ENCODE measurements at places on chromosomes 3 and 15. TPM values are rescaled to one million over a fixed set of nuclear protein-coding genes. Genes with fewer than 3 reads are reported as not detected.

NOX5 gene
- total RNA-seq: not detected

CACNA2D2 gene
- 0.10 TPM for total RNA-seq

SH3GL3 gene
- not detected for total RNA-seq

GOLGA8S gene
- 0.06 TPM for total RNA-seq

PLCH1 gene
- total RNA-seq: not detected

ITPKA gene
- total RNA-seq: 5.0 TPM

TNK2 gene
- 19.6 TPM for total RNA-seq

Measured in glomerular endothelial cell (primary cell).